ENCODE measurements at places on chromosomes 2 and 18.

GRCh38 chr2:26605195-26605998 is 35.8 kb downstream of the CIB4 start:
- DNase-seq, result peak; percentile 62

DNA sequence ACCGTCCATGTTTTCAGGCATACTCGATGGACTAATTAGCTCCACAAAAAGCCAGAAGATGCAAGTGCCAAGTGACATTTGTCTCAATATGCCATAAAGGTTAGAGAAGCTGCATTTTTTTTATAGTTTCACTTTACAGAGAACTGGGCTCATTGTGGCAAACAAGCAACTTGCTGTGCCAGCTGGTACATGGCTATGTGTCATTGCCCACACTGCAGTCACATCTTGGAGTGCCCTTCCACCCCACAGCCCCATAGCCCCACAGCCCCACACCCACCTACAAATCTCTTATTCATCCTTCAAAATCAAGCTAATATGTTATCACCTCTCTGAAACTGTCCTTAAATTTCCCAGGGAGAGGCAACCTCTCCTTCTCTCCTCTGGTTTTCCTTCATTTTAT is 451.9 kb downstream of the ARHGAP15 start:
- no peak for DNase-seq

- no peak for DNase-seq
Observed at GRCh38 chr2:195967336-195967735, 101.3 kb downstream of the DNAH7 start.

DNA sequence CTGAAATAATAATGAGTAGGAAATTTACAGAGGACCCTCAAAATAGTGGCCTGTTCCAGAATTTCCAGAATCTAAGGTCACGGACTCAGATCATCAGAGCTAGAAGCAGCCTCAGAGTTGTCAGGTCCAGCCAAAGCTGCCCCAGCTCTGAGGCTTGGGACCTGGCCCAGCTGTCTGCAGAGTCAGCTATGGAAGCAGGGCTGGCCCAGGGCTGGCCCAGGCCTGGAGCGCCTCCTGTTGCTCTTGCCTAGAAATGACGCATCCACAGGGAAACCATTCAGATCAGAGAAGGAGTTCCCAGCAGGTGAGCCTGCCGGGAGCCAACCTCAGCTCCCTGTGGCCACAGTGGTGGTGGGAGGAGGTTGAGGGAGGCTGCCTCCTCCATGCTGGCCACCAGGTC is 106.7 kb upstream of the ARL4C start:
- no peak for DNase-seq

GRCh38 chr2:71609958-71610357 is 156.6 kb downstream of the DYSF start:
- peak; percentile 49 for DNase-seq

DNA sequence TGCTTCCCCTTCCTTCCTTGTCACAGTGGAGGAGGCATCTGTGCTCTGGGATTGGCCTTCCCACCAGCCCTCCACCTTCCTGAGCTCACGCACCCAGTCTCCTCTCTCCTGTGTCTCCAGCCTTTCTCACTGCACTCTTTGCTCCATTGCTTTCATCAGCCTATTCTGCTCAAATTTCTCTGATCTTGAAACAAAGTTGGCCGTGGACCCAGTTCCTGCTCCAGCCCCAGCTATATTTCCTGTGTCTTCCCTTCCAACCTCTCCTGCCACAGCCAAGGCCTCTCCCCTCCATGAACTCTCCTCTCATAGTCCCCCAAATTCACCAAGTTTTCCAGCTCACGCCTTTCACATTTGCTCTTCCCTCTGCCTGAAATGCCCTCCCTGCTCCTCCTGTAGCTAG is 226.6 kb upstream of the AGAP1 start:
- no peak for DNase-seq

DNA sequence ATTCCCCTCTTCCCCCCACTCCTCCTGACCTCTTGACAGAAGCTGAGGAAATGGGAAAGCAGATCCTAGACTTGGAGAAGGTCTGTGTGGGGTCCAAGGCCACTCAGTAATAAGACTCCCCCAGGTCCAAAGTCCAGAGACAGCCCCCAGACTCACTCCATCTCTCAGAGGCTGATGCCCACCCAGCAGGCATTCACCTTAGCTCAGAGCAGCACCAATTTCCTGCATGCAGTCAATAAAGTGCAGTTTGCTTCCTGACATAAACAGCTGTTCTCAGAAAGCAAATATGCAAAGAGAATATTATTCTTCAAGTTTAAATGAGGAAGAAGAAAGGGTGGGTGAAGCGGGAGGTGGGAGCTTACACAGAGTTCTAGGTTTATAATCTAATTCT is 84.1 kb upstream of the RTN4 start:
- DNase-seq, result no peak

GRCh38 chr18:50687491-50687890 is 127.6 kb downstream of the MAPK4 start:
- no peak for DNase-seq

GRCh38 chr18:62717169-62717924 is 2.0 kb downstream of the PHLPP1 start:
- DNase-seq, result peak; percentile 53

DNA sequence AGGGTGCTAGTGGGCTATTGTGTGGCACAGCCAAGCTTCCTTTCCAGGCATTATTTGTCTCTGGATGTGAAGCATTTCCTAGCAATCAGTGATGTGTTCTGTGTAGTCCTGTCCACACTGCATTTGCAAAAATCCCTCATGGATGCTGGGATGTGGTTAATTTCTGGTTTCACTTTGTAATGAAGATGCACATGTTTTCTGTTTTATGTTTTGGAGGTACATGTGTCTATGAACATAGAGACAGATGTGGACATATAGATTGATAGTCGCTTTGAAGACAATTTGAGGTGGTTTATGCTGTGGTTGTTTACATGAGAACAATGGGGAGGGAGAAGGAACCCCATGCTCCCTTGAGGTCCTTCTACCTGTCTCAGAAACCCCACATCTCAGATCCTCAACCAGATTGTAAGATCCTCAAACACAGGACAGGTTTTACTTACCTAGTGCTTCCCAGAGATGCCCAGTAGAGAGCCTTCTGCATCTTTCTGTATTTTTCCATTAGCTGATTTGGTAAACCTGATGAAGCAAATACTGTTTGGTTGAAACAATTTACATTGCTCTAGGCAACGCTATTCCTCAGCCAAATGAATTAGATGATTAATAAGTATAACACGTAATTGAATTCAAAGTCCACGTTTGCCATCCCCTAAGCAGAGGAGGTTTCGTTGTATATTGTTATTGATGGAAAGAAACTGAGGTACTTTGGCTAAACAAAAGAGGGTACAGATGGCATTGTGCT is 204.4 kb downstream of the SPP2 start:
- DNase-seq, result peak; percentile 36

DNA sequence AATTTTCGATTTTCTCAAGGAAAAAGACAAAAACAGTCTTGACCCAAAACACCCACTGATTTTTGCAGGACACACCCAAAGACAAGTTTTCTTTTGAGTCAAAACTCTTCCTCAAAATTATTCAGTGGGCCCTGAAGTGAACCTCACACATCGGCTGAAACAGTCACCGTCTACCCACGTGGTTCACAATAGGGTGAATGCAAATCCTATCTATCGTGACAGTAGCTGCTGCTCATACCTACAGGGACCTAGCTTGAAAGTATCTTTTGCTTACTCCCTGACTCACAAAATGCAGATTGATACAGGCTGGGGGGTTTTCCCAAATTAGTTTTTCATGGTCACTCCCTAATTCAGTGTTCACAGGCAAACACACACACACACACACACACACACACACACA is 10.7 kb upstream of the CD226 start:
- DNase-seq, result no peak

GRCh38 chr2:203631068-203631757 is 75.2 kb upstream of the CD28 start:
- no peak for DNase-seq

DNA sequence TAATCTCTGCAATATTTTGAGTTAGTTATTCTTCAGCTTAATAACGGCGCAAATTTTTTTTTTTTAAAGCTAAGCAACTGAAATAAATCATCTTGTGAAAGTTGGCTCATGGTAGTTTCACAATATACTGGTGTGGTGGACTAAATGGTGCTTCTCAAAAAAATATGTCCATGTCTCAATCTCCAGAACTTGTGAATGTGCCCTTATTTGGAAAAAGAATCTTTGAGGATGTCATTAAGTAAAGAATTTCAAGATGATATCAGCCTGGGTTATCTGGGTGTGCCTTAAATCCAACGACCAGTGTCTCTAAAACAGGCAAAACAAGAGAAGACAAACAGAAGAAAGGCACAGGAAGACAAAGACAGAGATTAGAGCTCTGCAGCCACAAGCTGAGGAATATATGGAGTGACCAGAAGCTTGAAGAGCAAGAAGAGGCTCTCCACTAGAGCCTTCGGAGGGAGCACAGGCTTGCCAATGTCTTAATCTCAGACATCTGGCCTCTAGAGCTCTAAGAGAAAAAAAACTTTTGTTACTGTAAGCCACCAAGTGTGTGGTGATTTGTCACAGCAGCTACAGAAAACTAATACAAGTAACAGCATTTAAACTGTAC is 71.4 kb downstream of the HNMT start:
- DNase-seq, result no peak

DNA sequence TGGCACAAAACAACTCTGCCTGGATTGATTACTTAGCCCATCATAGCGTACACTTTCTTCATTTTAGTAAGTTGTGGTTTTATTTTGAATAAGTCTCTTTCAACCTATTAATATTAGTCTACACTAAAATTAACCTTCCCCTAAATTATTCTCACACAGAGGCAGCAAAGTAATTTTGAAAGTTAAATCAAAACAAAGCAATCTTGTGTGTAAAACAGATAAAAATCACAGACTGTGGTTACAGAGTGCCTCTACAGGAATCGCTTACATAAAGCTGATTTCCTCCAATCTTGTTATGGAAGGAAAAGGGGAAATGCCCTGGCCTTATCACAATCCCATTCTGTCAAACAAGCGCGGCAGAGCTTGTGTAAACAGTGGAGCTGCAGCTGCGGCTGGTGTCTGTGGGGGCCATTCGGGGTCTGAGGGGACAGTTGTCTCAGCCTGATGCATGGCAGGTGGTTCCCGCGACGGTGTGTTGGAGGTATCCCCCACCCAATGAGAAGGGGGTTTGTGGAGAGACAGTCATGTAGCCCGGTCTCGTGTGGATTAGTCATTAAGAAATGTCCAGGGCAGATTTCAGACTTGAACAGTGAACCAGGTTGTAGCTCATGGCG is 42.1 kb downstream of the BCL2L11 start:
- DNase-seq, result no peak

DNA sequence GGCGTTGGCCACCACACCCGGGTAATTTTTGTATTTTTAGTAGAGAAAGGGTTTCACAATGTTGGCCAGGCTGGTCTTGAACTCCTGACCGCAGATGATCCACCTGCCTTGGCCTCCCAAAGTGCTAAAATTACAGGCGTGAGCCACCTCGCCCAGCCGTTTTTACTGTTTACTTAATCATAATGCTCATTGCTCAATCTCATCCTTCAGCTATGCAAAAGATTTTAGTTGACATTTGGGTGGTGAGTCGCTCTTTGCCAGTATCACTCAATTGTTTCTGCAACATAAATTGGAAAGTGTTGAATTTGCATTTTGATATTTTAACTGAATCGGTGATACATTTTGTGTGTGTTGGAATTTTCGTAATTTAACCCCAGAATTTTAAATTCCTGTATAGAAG is 7.8 kb upstream of the ZNF532 start:
- DNase-seq, result peak; percentile 27

DNA sequence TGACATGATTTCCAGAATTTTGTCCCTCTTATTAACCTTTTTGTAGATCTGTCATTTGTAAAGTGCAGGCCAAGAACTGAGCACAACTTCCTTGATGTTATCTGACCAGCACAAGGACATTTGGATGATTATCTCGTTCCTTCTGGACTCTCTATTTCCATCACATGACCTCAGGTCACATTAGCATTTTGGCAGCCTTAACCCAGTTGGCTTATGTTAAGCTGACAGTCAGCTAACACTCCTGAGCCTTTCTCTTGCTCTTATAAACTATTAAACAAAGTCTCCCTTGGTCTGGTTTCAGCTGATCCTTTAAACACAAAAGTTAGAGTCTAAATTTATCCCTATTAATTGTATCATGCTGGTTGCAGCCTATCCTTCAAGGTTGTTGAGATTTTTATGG is 167.2 kb upstream of the RBBP8 start:
- no peak for DNase-seq

- DNase-seq, result no peak
Observed at GRCh38 chr2:113005030-113005509, at the start of gene IL36A. Gene IL36A (plus strand): TSS chr2:113005459. CDS start chr2:113005872, 413 bp downstream.

GRCh38 chr2:126658319-126658904 is 2.5 kb downstream of the GYPC start:
- DNase-seq, result no peak

- DNase-seq, result no peak
Observed at GRCh38 chr2:13227578-13227977, 510.8 kb downstream of the TRIB2 start.

DNA sequence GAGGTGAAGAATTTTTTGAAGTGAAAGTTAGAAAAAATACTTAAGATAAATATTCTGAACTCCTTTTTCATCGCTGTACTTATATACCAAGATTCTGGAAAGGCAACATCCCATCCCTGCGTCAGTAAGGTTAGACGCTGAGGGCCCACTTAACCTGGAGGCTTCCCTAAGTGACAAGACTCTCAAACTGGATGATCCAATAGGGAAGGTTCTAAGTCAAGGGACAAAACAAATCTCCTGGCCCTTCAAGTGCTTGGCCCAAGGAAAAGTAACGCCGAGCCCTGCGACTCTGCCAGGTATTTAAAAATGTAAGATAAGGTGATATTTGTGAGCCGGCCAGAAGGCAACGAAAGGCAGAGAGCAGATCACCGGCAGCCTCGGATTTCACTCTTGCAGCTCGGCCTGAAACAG is 1.3 kb downstream of the STK39 start:
- no peak for DNase-seq

DNA sequence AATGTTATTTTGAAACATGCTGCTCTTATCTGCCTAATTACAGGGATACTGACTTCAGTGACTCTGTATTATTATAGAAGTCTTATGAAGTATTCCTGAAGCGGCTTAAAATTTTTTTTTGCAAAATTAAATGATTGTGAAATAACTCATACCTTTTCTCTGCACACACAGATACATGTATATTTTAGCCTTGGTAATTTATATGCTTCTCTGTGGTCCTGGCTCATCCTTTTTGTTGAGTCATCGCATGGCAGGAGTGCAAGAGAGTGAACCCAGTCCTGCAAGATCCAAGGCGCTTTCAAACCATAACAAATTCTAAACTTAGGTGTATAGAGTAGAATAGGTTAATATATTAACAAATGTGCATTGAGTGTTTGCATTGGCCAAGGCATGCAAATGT is 8.6 kb downstream of the CCNT2 start:
- DNase-seq, result peak; percentile 13

- DNase-seq, result no peak
Observed at GRCh38 chr2:120155308-120155707, 67.9 kb downstream of the TMEM185B start.
